ENCODE measurements at places on chromosomes 13 and 19.

DNA sequence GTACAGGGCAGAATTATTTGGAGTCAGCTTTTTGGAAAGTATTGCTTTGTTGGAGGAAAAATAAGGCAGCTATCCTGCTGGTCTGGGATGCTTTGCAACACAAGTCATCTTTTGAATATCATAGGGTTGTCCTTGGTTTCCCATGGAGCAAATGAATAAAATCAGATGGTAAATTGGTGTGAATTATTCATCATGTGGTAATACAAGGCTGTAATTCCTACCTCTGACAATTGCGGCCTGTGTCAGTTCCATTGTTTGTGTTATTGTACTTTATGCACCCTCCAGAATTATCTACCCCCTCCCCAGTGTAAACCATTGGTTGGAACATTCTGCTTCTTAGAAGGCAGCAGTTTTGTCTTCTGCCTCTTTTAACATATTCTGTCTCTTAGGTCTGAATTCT, 46.2 kb downstream of the RNASEH2B start:
- DNase-seq: no peak

DNA sequence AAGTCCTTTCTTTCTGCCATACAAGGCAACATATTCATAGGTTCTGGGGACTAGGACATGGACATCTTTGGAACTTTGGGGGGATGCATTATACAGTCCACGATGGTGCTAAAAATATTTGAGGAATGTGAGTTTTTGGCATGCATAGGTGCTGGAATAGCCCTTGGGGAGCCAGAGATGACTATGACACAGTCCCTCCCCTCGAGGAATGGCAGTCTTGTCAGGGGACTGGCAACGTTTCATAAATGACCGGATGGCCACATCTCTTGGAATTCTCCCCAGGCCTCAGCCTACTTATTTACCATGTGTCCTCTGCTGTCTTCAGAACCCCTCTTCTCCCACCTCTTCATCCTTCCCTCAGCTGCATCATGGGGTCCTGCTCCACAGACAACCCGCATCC, 13.6 kb downstream of the MEIOSIN start:
- DNase-seq: no peak

DNA sequence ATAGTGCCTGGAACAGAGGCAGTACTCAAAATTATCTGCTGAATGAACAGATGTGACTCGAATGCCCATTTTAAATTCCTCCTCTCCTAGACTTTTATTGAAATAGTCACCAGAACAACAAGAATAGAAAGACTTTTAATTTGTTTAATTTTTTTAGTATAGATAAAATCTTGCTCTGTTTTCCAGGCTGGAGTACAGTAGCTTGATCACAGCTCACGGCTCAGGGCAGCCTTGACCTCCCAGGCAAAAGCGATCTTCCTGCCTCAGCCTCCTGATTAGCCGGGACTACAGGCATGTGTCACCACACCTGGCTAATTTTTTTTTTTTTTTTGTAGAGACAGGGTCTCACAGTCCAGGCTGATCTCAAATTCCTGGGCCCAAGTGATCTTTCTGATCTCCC, 120.9 kb upstream of the FREM2 start:
- DNase-seq: no peak

- DNase-seq: no peak
Measured at GRCh38 chr19:29172302-29172701, 40.6 kb downstream of the UQCRFS1 start.

- no peak for DNase-seq
Measured at GRCh38 chr19:52140032-52140710, 433 bp upstream of the ZNF616 start.

DNA sequence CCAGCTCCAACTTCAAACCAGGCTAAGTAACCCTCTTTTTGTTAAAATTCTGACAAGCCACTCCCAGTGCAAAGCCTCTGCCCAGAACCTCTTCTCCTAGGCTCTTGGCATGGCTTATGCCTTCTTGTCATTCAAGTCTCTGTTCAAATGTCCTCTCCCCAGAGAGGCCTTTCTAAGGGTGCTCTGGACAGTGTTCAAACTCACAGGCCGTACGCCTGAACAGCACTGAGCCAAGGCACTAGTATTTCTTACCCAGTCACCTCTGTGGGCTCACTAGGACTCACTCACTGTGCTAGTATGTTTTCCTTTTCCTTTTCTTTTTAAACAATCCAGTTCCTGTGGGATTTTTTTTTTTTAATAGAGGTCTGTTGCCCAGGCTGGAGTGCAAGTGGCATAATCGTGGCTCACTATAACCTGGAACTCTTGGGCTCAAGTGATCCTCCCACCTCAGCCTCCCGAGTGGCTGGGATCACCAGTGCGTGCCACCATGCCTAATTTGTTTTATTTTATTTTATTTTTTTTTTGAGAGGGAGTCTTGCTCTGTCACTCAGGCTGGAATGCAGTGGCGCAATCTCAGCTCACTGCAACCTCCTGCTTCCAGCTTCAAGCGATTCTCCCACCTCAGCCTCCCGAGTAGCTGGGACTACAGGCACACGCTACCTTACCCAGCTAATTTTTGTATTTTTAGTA, 2.3 kb upstream of the ASF1B start:
- DNase-seq: no peak

DNA sequence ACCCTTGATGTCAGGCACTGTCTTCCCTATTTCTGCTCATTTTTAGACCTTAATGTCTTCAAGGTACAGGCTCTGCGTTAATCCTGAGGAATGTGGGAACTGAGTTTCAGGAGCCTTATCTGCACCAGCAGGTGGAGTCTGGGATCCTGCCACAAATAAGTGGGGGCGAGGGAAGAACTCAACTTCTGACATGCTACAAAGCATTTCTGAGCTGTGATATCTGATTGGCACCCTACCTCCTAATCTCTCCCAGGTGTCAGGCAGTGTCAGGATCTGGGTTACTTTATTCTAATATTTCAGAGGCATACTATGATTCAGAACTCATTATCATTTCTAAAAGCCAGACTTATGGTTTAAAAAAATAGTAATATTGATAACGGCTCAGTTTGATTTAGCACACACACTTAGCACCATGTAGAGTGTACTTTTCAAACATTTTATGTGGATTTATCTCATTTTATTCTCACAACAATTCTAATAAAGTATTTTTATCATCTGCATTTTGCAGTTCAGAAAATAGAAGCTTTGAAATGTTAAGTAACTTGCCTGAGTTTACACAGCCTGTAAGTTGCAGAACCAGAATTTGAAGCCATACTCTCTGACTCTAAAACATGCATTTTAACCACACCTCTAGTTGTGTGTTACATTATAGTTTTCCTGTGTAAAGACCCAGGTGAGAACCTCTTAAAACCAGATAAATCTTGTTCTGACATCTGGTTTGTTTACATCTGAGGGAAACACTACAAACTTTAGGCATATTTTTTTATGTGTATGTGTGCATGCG, 358.6 kb downstream of the TDRD3 start:
- DNase-seq: no peak

DNA sequence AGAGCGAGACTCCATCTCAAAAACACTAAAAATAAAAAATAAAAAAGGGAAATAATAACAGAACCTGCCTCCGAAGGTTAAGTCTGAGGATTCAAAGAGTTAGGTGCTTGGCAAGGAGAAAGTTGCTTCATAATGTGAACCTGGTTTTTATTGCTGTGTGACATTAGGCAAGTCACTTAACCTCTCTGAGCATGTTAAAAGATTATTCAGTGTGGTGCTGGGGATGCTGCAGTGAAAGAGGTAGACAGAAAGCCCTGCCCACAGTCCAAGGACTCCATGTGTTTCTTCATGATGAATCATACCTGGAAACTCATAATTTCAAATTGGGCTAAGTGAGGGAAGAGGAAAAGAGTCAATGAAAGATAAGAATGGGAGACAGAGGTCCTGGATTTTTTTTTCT, 2.4 kb downstream of the IL27RA start:
- DNase-seq: no peak

Data from CD8-positive, alpha-beta memory T cell (primary cell).